ENCODE measurements at places on chromosomes 16 and 17.

- DNase-seq = peak; percentile 69
Measured at GRCh38 chr16:84700446-84701300, 873 bp downstream of the USP10 start.

DNA sequence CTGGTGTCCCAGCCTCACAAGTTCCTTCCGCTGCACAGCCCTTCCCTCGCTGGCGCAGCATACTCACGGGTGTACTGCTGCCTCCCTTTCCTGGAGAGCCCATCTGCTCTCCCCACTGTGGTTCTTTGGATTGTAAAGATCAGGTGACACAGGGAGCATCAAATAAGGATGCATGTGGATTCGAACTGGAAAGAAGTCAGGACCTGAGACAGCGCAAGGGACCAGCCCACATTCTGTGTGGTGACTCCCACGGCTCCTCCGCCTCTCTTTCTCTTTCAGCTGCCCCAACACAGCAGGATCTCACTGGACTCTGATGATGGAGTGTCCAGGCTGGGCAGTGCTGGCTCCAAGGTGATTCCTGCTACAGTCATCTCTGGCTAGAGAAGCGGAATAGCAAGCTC lies 8.1 kb downstream of the LDAF1 start:
- DNase-seq = no peak

DNA sequence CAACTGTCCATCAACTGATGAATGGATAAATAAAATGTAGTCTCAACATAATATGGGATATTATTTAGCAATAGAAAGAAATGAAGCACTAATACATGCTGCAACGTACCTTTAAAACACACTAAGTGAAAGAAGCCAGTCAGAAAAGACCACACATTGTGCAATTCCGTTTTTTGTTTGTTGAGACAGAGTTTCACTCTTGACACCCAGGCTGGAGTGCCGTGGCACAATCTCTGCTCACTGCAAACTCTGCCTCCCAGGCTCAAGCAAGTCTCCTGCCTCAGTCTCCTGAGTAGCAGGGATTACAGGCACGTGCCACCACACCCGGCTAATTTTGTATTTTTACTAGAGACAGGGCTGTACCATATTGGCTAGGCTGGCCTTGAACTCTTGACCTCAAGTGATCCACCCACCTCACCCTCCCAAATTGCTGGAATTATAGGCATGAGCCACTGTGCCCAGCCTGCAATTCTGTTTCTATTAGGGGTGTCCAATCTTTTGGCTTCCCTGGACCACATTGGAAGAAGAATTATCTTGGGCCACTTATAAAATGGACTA lies 40.1 kb downstream of the SCNN1B start:
- no peak for DNase-seq

DNA sequence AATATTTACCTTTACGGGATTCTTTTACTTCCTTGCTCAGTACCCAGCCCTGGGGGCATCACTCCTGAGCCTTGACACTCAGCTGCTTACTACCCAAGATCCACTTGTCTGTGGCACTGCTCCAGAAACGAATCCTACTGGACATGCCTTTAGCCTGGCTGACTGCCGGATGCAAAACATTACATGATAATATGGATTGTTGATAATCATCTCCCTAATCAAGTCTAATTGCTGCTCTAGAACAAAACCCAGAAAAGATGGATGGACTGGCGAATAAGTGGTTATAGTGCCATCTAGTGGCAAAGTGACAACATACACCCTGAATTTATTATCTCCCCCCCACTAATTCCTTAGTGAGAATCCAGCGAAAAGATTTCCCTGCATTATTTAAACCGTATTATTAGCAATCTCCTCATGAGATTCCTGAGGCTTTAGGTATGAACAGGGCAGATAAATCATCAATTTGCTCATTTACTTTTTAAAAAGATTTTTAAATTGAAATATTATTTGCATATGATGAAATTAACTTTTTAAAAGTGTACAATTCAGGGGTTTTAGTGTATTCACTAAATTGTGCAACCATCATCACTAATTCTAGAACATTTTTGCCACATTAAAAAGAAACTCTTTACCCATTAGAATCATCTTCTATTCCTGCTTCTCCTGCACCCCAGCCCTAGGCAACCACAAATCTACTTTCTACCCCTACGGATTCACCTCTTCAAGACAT lies 61.6 kb downstream of the RGS9 start:
- peak; percentile 75 for DNase-seq

GRCh38 chr17:57638284-57638683 lies 106.8 kb downstream of the CCDC182 start:
- DNase-seq = no peak

DNA sequence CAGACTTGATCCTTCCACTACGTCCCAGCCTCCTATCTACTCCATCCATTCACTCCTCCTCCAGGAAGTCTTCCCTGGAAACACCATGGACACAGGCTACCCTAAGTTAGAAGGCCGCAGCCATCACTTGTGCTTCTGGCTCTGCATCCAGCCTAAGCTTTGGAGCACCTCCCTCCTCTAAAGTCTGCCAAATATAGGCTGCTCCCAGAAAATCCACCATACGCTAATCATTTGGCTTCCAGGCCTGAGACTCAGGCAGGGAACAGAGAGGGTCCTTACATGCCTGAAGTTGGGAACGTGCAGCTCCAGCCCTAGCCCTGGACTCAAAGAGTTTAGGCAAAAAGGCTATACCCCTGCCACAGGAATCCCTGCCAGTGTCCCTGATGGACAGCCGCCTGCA lies 6.7 kb downstream of the PCGF2 start:
- DNase-seq = no peak

GRCh38 chr17:49878931-49879904 lies 31.3 kb upstream of the TAC4 start:
- DNase-seq = no peak

- DNase-seq = no peak
Measured at GRCh38 chr16:86431540-86431939, 78.8 kb upstream of the FOXF1 start.

- DNase-seq = no peak
Measured at GRCh38 chr16:6625606-6626005, 707.0 kb upstream of the RBFOX1 start.

- DNase-seq = no peak
Measured at GRCh38 chr16:75948441-75948840, 222.2 kb upstream of the CPHXL start.

- no peak for DNase-seq
Measured at GRCh38 chr16:55426865-55427484, 52.0 kb upstream of the MMP2 start.

GRCh38 chr16:75003931-75004330 lies 5.1 kb downstream of the ZNRF1 start:
- DNase-seq = no peak

DNA sequence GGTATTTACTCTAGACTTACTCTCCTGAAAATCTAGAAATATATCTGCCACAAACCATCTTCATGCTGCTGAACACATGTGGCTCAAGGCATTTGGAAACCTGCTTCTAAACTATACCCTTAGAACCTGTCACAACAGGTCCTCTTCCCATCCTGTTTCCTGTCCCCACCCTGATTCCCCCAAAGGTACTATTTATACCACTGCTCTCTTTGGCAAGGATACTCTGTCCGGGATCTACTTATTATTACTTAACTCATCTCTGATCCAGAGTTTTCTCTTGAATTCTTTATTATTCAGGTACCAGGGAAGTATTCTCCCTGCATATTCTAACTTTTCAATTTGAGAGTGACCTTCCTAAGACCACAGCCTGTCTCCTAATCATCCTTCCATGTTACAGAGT lies 33.4 kb downstream of the TRAF4 start:
- no peak for DNase-seq

GRCh38 chr17:69050999-69051775 lies 9.5 kb downstream of the ABCA9 start:
- DNase-seq = no peak

Data from GM12865 (cell line).